ENCODE measurements at places on chromosomes 7 and 10.

DNA sequence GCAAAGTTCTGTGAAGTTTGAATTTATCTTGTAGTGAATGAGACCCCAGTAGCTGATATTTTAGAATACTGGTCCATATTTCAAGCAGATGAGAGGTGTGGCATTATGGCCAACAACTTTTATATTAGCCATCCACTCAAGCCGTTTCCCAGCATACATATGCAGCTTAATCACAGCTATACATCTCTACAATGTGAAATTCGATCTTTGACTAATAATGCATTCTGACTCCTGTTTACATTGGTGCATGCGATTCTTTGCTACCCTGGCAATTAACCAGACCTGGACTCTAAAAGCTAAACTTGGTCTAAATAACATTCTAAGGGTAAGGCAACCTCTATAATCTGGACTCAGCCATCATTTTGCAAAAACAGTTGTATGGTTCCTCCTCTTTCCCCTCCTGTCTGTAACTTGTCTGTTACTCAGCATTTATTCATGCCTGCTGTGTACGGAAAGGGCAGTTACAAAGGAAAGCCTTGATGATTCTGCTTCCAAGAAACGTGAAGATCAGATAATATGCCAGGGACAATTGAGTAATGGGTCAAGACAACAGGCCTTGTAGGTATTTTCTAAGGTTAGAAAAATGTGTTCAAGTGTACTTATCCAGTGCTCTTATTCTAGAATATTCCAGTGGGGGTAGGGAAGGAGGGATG lies 50.6 kb downstream of the PNLIPRP2 start:
- DNase-seq, result no peak

GRCh38 chr7:756928-757560 lies 30.0 kb upstream of the PRKAR1B start:
- no peak for DNase-seq

- DNase-seq, result peak; percentile 63
Observed at GRCh38 chr7:26603631-26604030, 260.8 kb downstream of the SKAP2 start.

DNA sequence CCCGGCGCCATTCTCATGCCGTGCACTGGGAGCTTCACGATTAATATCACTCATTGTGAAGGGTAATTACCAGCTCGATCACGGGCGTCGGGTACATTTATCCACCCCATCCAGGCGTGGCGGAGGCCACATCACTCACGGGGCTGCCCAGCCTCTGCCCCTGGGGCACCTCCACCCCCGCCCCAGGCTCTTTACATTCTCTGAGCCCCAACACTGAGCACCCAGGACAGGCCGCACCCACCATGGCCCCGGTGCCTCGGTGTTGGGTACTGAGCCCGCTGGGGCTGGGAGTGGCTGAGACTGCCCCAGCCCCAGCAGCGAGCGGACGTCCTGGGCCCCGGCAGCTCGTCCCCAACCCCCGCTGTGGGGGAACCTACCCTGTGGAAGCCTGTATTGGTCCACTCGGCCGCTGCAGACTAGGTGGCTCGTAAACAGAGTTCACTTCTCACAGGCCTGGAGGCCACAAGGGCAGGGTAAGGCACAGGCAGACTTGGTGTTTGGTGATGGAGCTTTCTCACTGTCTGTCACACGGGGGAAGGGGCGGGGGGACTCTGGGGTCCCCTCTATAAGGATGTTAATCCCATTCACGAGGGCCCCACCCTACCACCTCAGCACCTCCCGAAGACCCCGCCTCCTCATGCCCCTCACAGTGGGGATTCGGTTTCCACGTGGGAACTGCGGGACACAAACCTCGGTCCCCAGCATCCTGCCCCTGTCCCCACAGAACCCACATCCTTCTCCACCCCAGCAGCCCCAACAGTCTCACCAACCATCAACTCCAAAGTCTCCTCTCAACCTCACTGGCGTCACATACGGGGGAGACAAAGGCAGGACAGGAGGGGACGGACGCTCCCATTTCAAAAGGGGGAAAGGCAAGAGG lies 184.1 kb downstream of the ELFN1 start:
- no peak for DNase-seq

DNA sequence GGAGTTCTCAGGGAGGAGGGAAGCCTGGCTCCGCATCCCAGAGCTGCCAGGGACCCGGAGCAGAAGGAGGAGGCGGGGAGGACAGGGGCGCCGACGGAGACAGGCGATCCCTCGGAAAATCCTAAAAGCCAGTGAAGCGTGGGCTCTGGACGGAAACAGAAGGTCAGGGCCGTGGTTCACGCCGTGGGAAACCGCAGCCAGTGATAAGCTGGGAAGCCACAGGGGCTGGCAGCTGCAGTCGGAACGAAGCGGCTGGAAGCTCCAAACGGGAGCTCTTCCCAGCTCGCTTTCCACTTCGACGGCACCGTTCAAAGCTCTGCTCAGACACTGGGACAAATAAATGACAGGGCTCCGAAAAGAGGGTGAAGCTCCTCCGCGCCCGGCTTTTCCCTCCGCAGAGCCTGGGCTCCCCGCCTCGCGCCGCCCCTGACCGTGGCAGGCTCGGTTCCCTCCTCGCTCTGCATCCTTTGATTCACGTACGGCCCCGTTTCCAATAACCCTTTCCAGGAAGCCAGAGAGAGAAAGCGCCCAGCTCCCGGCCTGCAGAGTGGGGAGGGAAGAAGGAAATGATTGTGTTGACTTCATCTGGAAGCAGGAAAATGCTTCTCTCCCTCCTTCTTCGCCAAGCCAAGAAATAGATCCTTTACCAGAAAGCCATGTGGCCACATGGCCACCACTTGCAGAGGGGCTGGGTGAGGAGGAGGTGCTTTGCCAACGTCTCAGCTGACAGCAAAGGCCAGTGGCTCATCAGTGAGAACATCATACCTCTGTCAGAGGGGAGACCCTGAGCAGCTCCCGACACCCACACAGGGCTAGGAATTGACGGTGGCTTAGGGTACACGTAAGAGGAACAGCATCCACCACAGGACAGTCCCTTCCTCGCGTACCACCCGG lies 57.4 kb downstream of the ADRB1 start:
- DNase-seq, result no peak

DNA sequence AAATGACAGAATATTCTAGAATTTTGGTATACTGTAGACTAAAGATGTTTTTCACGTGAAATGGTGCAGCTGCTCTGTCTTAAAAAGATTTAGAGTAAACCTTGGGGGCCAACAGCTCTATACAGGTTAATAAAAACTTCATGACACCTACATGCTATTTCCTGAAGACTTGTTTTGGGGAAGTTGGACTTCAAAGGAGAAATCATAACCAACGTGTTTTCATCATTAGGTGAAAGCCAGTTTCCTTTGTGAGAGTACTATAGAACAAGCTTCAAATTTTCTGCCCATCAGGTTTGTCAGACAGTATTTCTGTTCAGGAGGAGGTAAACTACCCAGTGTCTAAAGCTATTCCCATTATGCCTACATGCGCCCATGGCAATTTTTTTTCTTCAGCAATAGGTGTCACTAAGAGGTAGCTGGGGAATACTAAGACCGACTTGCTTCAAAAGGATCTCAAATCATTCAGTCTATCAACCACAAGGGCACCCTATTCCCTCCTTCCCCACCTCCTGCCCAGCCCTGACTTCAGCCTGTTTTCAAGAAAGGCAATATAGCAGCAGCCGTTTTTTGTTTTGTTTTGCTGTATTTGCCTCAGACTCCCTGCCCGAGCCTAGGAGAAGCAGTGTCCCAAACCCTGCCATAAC lies 237.3 kb upstream of the SP8 start:
- no peak for DNase-seq

- DNase-seq, result no peak
Observed at GRCh38 chr10:4448030-4448429, 378.0 kb upstream of the AKR1E2 start.

DNA sequence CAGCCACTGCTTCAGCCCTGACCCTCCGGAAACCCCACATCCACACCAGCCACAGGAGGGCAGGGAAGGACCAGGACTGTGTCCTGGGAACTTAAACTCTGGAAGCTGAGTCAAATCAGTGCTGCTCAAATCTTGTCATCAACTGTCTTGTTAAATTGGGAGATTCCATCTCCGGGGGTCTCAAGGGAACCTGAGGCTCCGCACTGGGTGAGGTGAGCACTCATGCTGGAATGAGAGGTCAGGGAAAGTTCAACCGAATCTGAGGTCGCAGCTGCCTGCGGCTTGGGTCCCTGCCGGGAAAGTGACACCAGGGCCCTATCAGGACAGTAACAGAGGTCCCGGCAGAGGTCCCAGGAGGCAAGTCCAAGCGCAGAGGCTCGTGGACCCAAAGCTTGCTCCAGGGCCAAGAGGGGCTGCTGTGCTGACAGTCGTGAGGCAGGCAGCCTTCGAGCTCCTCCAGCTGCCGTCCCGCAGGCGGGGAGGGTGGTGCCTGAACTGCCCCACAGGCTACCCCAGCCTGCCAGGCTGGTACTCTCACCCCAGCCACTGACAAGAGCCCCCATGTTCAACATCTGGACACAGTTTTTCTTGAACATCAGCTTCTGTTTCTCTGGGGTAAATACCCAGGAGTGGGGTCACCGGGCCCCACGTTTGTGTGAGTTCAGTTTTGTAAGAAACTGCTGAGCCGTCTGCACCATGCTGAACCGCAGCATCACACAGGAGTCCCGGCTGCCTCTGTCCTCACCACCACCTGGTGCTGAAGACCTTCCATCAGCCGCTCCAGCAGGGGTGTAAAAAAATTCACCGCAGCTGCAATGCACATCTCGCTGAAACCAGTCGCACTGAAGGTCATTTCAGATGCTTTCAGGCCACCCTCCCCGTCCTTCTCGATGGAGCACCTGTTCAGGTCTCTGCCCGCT lies 101.0 kb downstream of the DIP2C start:
- no peak for DNase-seq

- DNase-seq, result no peak
Observed at GRCh38 chr7:28698840-28699239, 259.3 kb downstream of the TRIL start.

DNA sequence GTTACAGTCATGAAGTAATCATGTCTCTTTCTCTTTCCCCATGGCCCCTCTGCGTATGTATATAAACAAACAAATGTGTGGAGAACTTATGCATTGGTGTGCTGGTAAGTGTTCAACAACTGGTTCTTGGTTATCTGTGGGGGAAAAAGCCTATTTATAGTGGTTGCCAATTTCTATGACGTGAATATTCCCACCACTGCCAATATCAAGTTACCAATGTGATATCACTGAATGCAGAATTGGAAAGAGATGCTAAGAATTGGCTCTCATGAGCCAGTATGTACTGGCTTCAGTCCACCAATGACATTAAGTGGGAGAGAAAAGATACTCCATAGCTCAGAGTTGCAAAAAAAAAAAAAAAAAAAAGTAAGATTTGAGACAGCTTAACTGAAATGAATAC lies 399.7 kb downstream of the REEP3 start:
- DNase-seq, result no peak

DNA sequence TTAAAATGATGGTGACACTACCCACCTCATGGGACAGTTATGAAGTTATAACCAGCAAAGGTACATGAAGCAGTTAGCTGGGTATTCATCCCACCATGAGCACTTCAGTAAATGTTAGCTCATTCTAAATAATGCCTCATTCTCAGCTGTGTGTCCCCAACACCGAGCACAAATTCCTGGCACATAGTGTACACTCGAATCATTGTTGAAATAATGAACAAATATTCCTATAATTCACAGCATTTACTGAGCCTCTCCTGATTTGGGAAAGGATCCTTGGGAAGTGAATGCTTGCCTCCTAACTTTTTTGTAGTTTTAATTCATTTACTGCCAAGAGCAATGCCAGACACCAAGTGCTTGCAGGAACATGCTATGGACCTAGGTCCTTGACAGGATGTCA lies 235.2 kb downstream of the DGKI start:
- DNase-seq, result no peak

GRCh38 chr10:17910125-17910789 lies 41.5 kb upstream of the SLC39A12 start:
- DNase-seq, result no peak

GRCh38 chr10:422675-423074 lies 266.8 kb downstream of the DIP2C start:
- DNase-seq, result no peak

- no peak for DNase-seq
Observed at GRCh38 chr7:151999424-152000090, 25.9 kb upstream of the GALNT11 start.

GRCh38 chr10:97573021-97573420 lies 442 bp downstream of the ANKRD2 start:
- DNase-seq, result no peak

- no peak for DNase-seq
Observed at GRCh38 chr7:46569133-46569465, 648.0 kb upstream of the IGFBP3 start.

DNA sequence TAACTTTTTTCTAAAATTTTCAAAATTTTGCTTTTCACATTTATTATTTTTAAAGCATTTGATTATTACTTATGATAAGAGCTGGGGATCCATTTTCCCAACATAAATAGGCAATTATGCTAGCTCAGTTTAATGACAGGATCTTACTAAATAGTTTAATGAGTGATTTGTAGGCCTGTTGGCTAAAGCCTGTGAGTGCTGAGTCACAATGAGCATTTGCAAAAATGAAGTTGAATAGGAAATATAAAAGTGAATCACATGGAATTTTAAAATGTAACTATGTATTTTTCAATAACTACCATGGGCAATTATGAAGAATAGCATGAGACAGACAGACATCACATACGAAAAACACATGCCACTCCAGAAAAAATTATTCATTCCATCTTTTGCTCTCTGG lies 45.1 kb upstream of the ZPBP start:
- no peak for DNase-seq

GRCh38 chr7:40733114-40733513 lies 598.3 kb downstream of the SUGCT start:
- no peak for DNase-seq

GRCh38 chr10:60305380-60305892 lies 84.2 kb downstream of the ANK3 start:
- DNase-seq, result no peak

- DNase-seq, result no peak
Observed at GRCh38 chr10:7551950-7552716, 114.6 kb downstream of the ITIH5 start.

DNA sequence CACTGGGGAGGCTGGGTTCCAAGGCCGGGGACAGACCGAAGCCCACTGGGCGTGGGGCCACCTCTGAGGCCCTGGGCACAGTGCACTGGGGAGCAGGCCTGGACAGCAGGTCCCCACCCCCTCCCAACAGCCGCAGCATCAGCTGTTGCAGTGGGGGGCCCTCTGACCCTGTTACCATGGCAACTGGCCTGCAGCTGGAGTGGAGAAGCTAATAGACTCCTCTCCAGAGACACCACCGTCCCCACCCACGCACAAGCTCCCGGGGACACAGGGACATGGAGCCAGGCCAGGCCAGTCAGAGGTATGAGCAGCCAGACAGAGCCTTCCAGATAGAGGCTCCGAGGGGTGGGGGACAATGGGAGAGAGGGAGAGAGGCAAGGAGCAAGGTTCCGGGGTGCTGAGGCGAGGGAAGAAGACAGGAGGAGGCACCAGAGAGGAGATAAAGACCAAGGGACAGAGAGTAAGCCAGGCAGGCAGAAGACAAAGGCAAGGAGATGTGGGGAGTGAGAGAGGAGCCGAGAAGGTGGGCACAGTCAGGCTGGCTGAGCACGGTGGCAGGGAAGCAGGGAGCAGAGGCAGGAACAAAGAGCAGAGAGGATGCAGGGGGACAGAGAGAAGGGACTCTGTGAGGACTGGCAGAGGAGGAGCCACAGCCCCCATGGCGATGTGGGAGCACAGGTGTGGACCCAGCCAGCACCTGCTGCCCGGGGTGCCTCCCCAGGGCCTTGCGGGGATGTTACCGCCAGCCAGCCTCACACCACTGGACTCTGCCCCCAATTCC lies 6.7 kb downstream of the KCNH2 start:
- DNase-seq, result no peak

Data from iPS DF 19.7 (cell line).